ENCODE measurements at places on chromosomes 5 and 9.

DNA sequence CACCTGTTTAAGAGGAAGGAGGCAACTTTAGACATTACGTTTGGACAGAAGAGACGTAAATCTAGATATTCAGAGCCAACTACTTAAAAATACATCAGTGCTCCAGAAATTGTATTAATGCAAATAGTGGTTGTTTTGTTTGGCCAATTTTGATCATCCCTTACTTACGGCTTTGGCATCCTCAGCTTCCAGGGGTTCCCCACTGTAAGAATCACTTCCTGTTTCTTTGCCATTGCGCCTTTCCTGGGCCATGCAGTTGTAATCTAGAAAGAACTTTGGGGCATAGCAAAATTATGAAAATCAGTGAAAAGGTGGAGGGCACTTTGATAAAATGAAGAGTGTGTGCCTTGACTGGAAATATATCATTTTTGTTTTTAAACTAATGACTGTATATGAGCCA lies 537.2 kb upstream of the TLE4 start:
- no peak for DNase-seq

DNA sequence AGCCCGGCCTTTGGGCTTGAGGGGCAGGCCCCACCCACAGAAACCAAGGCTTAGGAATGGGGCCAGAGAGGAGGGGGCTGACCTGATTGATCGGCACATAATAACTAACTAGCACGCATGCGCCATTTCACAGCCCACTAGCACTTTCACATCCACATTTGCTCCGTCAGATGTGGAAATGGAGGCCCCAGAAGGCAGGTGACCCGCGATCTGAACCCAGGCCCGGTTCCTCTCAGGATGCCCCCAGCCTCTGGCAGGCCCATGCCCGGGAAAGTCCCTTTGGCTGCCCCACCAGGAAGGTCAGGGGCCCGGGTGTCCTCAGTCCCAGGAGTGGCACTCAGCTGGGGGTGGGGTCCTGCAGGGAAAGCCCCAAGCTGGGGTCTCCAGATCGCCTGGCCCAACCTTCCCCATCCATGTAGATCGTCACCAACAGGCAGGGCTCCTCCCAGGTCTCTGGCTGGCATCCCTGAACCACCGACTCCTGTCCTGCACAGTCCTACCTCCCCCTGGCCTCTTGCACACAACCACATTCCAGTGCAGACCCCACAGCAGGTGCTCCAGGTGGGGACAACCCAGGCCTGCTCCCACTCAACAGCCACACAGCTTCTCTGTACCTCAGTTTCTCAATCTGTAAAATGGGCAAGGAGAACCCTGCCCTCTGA lies 46.7 kb downstream of the VAV2 start:
- DNase-seq, result no peak

- no peak for DNase-seq
Measured at GRCh38 chr5:91007780-91008402, 375.2 kb downstream of the ARRDC3 start.

- no peak for DNase-seq
Measured at GRCh38 chr9:119370816-119371215, 1.6 kb upstream of the BRINP1 start.

DNA sequence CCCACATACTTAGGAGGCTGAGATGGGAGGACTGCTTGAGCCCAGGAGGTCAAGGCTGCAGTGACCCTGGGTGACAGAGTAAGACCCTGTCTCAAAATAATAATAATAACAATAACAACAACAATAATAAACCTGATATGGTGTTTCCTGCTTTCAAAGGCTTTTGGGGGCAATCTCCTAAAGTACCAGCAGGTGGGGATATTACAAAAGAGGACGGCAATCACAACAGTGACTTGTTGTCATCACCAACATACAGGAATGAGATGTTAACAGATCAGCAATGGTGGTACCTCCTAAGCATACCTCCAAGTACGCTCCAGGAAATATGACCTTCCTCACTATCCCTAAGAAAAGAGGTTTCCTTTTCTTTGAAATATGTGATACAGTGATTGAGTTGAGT lies 91.1 kb upstream of the RNF180 start:
- DNase-seq, result no peak

GRCh38 chr5:177523711-177524538 lies 7.2 kb upstream of the DDX41 start:
- no peak for DNase-seq
